ENCODE measurements at places on chromosomes 2 and 18. TPM values are rescaled to one million over a fixed set of nuclear protein-coding genes. Genes with fewer than 3 reads are reported as not detected.

The SERPINB2 gene
- total RNA-seq, result not detected

The GATA6 gene
- total RNA-seq, result 0.51 TPM

The CRYBA2 gene
- not detected for total RNA-seq

The GTF3C2 gene
- 77.7 TPM for total RNA-seq

The TMEM178A gene
- total RNA-seq, result not detected

- no peak for DNase-seq
Observed at GRCh38 chr18:48460929-48461583, 51.9 kb upstream of the ZBTB7C start.

GRCh38 chr2:38168710-38169480 is 92.9 kb upstream of the CYP1B1 start:
- DNase-seq, result no peak

All from Panc1 (cell line).